Amniotic stem cell (primary cell): ENCODE measurements at places on chromosomes 1 and 21.

DNA sequence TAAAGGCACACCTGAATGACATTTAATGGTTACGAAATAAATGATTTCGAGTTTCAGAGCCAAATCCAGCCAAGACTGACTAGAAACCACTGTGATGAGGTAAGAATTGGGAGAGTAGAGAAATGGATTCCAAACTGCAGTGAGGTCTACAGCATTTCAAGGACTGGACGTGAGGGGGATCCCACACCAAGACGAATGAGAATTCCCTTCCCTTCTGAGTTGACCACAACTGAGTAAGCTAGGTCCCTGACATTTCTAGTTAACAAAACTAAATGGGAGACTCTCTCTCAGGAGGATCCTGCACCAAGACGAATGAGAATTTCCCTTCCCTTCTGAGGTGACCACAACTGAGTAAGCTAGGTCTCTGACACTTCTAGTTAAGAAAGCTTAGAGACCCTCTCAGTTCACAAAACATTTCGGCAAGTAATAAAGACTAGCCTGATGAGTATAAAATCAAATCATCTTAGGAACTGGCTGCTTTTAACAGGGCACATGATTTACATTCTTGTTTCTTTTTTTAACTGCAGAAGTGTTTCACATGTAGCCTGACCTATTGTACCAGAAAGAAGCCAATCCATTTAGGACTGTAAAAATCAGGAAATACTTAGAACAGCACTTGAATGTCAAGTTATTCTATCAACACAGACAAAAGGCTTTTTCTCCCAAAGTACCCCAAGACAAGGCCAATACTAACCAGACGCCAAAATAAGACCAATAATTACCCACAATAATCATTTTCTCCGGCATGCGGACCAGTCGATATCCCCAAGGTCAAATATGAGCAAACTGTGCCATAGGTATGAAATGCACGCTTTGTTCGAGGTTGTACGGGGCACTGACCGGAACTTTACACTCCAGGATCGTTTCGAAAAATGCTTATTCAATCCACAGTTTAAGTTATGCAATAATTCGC, 1.4 kb upstream of the SPATA1 start:
- peak; percentile 12 for DNase-seq

DNA sequence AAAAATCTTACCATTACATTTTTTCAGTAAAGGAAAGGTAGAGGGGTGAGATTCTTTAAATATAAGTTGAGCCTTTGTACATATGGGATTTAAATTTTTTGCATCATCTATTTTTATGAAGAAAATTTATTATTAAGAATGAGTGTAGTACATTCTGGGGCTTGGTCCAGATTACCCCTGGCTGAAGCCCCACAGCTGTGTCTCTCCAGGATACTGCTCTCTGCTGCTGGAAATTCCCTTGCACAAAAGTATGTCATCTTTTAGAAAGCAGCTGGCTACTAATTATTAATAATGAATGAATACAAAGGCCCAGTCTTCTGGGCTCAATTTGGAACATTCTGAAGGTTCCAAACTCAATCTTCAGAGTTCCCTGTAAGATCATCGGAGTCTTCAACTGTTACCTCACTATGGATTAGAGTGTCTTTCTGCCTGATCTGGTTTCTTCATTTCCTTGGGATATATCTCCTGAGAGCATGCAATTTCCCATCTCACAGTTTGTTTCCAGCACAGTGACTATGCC, 428.6 kb upstream of the BRINP3 start:
- no peak for DNase-seq

DNA sequence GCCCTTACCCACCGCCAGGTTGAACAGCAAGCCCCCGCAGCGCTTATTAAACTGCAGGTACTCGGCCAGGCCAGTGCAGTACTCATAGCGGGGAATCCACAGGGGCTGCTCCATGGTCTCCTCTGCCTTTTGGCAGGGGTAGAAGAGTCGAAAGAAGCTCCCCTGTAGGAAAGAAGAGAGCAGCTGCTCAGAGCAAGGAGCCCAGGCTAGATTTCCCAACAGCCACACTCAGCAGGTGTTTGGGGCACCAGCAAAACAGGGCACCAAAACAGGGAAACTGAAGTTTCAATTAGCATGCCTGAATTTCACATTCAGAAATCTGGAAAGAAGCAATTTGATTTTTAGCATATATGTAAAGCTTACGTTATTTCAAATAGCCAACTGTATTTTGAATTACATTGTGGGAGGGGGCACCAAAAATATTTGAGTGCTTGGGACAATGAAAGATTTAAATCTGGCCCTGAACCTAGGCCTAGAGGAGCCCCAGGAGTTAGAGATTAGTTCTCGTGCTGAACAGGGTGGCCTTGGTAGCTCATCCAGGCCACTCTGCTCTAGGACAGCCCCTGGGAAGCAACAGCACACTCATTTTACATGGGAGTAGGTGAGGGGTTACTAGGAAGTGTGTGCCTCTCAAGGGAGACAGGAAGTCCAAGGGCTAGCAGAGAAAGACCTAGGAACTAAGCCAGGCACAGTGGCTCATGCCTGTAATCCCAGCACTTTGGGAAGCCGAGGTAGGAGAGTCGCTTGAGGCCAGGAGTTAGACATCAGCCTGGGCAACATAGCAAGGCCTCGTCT, 8.2 kb downstream of the PAFAH2 start:
- no peak for DNase-seq

- DNase-seq = peak; percentile 29
Observed at GRCh38 chr1:187491082-187491720, 662.5 kb downstream of the PLA2G4A start.

DNA sequence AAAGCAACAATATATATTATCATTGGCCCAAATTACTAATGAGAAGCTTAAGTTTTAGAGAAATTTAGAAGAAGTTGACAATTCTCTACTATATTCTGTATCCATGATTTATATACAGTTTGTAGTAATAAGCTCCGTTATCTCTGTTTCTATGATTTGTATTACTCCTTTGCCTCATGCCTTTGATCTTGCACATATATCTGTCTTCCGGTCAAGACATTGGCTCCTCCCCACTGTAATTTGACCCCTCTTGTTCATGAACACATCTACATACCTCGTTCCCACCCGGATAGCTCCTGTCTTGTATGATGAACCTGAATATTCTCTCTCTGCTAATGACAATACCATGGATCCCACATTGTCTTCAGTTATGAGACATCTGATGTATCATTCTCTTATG, 581.0 kb upstream of the RGS18 start:
- no peak for DNase-seq

DNA sequence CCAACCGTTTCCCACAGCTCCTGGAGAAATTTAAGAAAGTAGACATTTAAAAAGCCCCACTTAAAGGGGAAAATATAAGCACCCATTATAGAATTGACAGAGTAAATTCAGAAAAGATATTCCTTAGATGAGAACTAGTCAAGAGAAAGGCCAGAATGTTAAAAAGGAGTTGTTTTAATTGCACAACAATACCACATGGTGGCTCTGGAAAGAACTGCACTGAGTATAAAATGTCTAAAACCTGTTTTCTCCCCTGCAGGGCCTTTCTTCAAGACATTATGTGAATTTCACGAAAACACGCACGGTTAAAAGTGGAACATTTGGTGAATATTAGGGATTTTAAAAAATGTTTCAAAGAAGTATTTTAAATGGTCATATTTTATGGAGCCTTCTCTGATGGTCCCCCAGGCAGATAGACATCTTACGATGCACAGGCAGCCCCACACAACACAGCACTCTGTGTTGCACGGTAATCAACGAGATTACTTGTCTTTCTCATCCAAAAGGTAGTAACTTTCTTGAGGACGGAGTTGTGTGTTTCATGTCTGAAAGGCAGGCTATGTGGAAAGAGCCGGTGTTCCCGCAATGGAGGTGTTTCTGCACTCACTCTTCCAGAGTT, 101.9 kb downstream of the PRRX1 start:
- DNase-seq = no peak

GRCh38 chr21:44480200-44481053, 25.1 kb downstream of the LRRC3 start:
- no peak for DNase-seq

- DNase-seq = no peak
Observed at GRCh38 chr1:111778541-111779051, 22.9 kb downstream of the DDX20 start.

DNA sequence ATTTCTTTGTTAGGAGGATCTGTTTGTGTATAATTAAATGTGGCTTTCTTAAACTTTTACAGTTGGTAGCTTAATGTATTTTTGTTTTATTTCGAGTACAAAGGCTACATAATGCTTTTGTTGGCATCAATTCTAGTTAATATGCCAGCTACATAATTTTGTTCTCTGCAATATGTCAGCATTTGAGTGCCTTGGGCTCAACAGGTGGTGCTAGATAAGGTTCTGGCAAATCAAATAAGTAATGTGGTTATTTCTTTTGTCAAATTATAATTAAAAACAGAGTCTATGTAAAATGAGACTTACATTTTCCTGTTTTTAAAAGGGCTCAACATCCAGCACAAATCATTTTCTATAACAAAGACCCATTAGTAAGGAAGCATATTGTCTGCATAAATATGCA, 410.6 kb upstream of the NR5A2 start:
- no peak for DNase-seq

DNA sequence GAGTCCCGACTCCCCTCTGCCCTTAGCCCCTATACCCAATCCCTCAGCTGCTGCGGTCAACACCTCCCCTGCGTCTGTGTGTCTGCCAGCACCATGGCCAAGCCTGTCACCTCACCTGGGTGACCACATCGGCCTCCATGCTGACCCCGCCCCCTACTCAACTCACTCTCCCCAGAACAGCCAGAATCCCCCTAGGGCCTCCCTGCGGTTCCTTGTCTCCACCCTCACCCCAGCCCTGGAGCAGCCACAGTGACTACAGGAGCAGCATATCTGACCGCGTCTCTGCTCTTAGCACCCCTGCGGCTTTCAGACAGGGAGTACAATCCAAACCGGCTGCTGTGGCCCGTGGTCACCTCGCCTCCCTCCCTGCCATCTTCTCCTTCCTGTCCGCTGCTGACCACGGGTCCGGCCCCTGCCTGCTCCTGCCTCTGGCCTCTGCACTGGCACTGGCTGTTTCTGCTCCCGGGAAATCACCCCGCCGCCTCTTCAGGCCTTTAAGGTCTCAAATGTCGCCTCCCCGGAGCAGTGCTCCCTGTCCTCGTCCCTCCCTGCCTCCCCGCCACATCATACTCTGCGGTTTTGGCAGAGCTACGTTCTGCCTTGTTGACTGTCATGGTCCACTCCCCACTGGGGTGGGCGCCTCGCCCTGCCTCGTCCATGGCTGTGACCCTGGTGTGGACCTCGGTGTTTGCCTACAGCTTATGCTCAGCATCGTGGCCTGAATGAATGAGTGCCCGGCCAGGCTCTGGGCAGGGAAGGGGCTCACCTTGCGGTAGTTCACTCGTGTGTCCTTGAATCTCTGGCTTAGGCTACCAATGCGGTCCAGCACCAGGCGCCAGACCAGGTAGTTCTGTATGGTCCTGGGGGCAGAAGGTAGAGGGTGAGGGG, 11.1 kb downstream of the PRXL2B start:
- no peak for DNase-seq
